ENCODE measurements at places on chromosomes 2 and 18.

- no peak for DNase-seq
These were observed 449.5 kb upstream of the PKDCC start for GRCh38 chr2:41598161-41598894.

DNA sequence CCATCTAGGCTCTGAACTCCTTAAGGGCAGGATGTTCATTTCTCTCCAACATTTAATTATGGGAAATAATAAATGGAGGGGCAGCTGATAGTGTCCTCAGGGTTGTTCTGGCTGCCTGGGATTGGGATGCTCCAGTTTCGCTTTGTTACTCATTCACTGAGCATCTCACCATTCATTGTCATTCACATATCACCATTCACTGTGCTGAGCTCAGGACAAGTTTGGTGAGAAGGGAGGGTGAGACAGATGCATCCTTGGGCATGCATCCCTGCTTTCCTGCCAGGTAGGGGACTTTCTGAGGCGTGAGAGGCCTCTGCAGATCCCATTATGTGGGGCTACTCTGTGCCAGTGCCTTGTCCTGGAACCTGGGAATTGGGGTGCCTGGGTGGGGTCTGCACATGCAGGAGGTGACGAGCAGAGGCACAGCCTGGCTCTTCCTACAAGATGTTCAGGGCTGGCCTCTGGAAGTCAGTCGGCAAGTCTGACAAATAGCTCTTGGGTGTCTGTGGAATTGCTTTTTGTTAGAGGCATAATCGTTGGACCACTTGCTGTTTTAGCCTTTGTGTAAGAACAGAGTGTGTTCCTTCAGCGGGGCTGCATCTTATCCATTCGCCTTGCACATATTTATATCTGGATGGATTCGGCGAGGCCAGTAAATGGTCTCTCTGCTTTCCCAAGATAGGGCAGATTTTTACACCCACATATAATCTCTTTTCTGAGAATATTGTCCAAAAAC lies 323.2 kb upstream of the THSD7B start:
- no peak for DNase-seq

DNA sequence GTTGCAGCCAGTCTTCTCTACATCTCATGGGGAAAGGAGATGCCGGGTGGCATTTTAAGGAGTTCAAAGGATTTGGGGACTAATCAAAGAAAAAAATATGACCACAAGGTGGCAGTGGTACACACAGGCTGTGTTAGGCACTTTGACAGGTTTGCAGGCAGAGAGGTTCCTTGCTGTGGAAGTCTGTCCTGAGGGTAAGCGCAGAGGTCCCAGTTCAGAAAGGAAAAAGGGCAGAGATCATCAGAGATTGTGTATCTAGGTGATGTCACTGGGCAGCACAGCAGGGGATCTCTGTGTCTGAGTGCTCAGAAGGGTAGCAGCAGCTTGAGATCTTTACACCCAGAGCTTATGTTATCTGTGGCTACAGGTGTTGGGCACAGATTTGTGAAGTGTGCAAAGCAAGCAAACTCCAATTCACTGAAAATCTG lies 231.4 kb downstream of the LRRTM1 start:
- no peak for DNase-seq

- no peak for DNase-seq
These were observed 36.5 kb upstream of the B4GALT6 start for GRCh38 chr18:31720867-31721266.

DNA sequence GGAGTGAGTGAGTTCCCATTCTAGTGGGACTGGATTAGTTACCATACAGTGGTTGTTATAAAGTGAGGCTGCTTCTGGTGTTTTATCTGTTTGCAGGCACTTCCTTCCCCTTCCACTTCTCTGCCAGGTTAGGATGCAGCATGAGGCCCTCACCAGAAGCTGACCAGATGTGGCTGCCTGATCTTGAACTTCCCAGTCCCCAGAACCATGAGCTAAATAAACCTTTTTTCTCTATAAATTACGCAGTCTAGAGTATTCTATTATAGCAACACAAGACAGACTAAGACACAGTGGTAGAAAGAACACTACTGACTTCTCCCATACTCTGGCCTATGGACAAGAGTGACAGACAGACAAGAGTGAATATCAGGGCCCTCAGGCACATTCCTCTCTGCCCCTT lies 14.1 kb downstream of the LCT start:
- DNase-seq = no peak

DNA sequence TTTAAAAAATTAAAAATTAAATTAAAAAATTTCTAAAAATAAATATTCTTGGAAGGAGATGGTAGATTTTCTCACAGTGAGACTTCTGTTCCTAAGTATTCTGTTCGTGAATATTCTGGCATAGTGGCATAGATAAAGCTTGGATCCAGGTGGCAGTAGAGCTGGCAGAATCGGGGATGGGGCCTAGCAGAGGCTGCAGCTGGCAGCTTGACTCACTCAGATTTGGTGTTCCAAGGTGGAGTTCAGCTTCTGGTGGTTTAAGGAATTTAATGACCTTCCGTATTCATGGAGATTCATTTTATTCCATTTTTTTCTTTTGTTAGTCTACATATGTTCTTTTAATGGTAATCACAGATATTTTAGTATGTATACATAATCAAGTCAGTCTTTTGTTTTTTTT lies 19.9 kb downstream of the ARMC9 start:
- DNase-seq = no peak

- no peak for DNase-seq
These were observed 107.2 kb upstream of the UGP2 start for GRCh38 chr2:63734510-63734909.

GRCh38 chr2:98869870-98870269 lies 66.2 kb downstream of the CRACDL start:
- no peak for DNase-seq

- DNase-seq = no peak
These were observed 132.4 kb upstream of the TRIB2 start for GRCh38 chr2:12584338-12584737.

- DNase-seq = no peak
These were observed 164.5 kb downstream of the RBM43 start for GRCh38 chr2:151097128-151097527.

GRCh38 chr2:21103274-21103891 lies 20.4 kb upstream of the TDRD15 start:
- DNase-seq = no peak

DNA sequence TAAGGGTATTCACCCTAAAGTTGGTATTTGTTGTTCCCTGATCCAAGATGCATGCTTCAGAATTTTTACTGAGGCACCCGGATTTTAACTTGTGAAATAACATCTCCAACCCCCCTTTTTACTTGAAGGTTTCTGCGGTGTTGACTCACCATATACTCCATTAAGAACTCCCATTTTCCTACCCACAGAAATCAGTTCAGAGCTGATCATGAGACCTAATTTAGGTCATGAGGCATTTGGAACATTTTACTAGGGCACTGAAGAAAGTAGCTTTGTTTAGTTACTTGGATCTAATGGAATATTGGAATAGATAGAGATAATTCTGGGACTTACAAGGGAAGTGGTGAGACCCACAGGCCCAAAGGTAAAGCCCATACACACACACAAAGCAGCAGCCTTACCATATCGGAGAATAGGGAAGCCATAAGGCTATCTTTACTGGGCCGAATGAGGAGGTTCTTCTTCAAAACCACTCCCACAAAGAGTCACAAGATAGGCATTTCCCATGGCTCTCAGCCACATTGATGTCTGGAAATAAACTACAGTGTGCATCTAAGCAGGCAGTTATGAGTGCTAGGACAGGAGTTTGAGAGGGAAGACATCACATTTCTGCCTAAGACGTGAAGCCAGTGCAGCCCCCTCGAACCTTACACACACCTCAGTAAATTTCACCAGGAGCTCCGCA lies 681.0 kb upstream of the LRRTM4 start:
- DNase-seq = no peak

DNA sequence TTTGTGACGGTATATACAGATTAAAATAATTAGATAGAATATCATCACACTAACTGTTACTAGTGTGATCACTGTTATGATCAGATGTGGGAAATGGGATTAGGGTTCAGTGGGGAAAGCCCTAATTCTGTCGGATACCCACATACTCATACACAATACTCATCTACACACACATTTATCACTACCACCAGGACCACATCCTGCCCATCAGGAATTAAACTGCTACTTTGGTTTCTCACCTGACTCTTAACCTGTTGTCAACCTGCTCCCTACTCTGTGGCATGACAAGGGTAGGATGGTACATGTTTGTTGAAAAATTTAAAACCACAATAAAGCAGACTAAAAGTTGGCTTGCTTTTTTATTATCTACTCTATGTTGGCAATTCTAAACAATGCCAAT lies 24.8 kb upstream of the CYP26B1 start:
- no peak for DNase-seq

GRCh38 chr2:156834431-156834830 lies 398.3 kb downstream of the GPD2 start:
- DNase-seq = no peak

- DNase-seq = no peak
These were observed 57.1 kb downstream of the ZFP36L2 start for GRCh38 chr2:43169099-43169945.

DNA sequence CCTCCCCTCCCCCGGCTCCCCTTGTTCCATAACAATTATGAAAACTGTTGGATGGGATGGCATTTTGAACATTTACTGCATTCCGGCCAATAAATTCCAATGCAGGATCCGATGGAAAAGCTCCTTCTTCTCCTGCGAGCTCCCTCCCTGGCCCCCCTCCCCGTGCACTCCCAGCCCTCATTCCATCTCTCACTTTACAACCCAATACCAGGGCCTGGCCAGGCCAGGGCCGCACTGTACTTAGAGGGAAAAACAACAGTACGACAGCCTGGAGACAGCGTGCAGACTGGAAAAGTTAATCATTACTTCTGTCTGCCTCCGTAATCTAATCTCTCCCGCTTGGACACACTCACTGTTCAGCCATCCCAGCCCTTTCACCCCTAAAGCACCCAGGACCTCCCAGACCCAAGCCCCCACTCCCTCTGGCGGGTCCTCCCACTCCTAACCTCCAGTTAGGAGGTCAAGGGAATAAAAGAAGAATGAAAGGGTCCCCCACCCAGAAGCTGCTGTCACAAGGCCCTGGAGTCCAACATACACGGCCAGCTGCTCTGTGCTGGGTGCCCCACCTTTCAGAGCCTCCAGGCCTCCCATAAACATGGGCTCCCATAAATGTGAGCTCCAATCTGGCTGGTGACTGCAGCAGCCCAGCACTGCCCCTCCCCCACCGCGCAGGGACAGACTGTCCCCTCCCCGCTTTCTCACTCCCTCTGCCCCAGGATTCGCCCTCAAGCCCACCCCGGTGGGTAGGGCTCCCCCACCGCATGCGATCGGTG lies 20.6 kb downstream of the SMAD7 start:
- no peak for DNase-seq

GRCh38 chr2:225008179-225008856 lies 34.0 kb downstream of the DOCK10 start:
- DNase-seq = no peak

GRCh38 chr18:813172-814071 lies 1.4 kb upstream of the YES1 start:
- DNase-seq = peak; percentile 42

DNA sequence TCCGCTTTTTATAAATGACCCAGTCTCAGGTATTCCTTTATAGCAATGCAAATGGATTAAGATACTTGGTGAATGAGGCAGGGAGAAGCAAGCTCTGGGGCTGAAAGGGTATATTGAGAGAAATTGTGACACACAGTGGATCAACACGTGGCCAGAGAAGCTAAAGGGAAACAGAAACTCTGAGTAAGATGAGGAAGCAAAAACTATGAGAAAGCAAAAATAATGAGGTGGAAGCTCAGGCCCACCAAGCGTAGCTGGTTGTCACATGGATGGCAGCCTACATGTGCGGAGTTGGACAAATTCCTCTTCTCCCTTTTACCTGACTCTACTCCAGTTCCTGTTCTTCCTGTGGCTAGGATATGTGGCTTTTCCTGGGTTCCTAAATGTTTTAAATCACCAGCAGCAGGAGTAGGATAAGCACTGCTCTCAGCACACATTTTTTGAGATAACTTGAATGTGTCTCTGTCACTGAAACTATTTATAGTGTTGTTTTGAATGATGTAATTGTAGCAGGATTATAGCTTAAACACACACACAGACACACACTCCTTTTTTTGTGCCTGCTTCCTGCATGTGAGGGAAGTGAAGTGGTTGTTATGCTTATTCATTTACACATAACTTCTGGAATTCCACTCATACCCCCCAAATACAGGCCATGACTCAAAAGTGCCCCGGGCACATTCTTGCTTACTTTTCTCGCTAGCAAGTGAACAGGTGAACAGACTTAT lies 30.1 kb upstream of the EPC2 start:
- no peak for DNase-seq

- peak; percentile 56 for DNase-seq
These were observed 6.5 kb upstream of the WNT6 start for GRCh38 chr2:218852911-218853667.

DNA sequence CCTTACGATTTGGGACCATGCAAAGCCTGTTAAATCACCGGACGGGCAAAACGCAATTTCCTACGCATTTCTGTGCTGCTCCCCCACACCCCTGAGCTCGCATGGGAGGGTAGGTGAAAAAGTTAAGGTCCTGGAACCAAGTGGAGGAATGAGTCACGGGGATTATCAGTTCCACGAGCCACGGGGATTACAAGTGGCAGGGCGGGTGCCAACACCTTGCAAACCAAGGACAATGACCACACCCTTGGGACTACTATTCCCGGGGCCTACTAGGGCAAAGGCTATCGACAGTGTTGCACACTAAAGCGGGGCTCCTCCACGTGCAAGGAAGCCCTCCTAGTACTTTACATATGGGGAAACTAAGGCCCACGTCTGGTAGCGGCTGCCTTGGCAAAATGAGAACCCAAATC lies 447 bp downstream of the RETSAT start:
- no peak for DNase-seq

DNA sequence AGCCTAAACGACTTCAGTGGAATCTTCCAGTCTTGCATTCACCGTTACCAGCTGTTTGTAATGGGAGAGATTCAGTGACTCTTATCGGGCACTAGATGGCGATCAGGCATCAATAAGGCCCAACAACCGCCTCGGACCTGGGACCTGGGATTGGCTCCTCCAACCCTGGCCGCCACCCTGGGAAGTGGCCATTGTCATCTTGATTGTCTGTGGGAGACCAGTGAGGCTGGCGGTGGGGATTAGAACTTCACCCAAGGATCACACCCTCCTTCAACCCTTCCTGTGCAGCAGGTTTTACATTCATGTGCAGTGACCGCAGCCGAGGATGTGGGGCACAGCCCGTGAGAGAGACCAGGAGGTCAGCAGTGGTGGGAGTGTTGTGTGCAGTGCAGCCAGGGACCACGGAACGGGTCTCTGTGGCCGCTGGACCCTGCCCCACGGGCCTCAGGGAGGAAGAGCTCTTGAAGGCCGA lies 85.3 kb downstream of the SPP2 start:
- DNase-seq = peak; percentile 20

All from stimulated activated CD4-positive, alpha-beta T cell treated with anti-CD3 and anti-CD28 coated beads, TNF-alpha, amount 100 ng/mL, for 48 hours (primary cell).